ENCODE measurements at places on chromosomes 13 and 19.

- no peak for DNase-seq
Measured at GRCh38 chr19:48121909-48122371, 11.3 kb upstream of the PLA2G4C start.

- DNase-seq: no peak
Measured at GRCh38 chr13:31947506-31947905, 84.1 kb upstream of the FRY start.

- no peak for DNase-seq
Measured at GRCh38 chr13:49221590-49221965, 1.4 kb downstream of the MLNR start.

- DNase-seq: no peak
Measured at GRCh38 chr13:114230117-114230516, 4.6 kb upstream of the CDC16 start.

- no peak for DNase-seq
Measured at GRCh38 chr13:36788276-36788675, 30.7 kb upstream of the RFXAP start.

- DNase-seq: no peak
Measured at GRCh38 chr19:46834121-46834520, 16.5 kb downstream of the AP2S1 start.

DNA sequence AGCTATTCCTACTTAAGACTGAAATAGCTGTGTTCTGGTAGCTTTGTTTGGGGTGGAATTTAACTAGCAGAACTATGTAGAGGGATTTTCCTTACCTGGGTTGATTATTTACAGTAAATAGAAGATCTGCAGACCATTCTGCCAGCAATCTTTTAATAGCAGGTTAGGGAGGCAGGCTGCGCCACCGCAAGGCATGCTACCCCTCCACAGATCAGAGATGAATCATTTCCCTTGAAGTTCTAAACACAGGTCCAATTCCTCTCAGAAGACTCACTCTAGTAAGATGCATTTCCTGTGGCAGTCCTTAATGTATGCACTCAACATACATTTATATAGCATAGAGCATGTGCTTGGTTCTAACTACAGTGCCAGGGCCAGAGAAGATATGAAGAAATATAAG, 109.0 kb downstream of the TNFRSF19 start:
- no peak for DNase-seq

DNA sequence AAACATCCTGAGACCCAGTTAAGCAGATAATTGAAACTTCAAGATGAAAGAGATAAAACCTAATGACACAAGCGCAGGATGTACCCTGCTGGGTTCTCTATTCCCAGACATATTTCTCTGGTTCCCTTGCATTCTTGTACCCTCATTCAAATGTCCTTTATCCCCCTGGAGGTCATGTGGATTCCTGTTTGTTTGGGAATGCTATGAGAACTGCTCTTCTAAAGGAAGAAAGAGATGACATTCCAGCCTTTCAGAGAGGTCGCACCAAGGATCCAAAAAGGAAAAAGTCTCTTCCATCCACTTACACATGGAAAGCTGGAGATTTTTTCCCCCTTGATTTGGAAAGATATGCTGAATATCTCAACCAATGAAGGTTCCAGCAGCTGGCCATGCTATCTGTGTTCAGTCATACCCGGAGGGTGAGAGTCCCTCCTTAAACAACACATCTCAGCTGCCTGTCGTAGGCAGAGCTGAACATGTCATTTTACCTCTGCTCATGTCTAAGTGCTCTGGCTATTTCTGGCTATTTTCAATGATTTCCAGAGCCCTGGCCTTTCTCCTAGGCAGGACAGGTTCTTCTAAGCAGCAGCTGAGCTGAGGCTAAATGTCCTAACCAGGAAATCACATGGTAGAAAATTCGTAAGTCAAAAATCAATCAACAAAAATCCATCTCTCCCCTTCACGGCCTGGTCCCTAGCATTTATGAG, 52.5 kb downstream of the C13orf42 start:
- DNase-seq: no peak

All from stimulated activated CD8-positive, alpha-beta memory T cell treated with anti-CD3 and anti-CD28 coated beads, Interleukin-15, amount 100 ng/mL, for 24 hours (primary cell).